ENCODE measurements at places on chromosomes 4 and X.

- no peak for DNase-seq
These were observed 277.6 kb upstream of the NWD2 start for GRCh38 chr4:36966756-36967460.

DNA sequence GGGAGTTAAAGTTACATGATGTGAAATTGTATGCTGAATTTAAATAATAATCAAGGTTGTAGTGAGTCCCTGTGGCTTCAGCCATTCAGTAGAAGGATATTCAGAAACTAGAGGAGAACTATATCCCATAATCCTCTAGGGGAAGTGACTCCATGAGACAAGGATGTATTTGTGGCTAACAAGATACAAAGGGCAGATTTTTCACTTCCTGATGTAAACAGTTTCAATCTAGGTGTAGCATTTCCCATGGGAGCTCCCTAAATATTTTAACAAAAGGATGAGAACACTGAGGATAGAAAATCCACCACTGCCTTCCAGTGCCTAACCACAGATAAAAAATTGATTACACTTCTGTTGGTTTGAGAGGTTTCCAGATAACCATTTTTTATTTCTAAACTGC is 435.4 kb upstream of the TENM3 start:
- no peak for DNase-seq

DNA sequence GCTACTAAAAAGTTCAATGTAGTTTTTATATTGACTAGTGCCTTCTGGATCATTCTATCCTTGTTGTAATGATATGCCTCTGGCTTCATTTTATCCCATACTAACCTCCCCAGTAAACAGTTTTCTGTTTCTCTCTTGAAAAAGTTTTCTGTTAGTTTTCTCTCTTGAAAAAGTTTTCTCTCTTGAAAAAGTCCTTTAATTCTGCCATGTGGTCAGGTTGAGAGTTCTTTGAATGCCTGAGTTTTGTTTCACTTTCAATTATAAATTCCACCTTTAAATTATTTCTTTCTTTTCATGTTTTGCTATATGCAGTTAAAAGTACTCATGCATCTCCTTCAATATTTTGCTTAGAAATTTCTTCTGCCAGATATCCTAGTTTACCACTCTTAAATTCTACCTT is 1139.6 kb downstream of the STPG2 start:
- no peak for DNase-seq

DNA sequence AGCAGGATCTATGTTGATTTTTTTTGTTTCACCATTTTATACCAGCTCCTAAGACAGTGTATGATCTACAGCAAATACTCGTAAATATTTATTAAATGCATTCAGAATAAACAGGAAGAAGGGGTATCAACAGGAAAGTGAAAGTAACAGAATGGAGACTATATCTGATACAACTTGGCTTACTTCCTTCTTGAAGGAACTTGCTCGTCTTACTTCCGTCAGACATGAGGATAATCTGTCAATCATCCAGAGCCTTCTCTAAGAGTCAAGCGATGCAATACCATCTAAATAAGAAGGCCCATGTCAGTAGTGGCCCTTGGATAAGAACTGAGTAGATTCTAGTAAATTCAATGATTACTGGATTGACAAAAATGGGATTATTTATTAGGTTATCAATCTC is 84.2 kb downstream of the CAMK2D start:
- DNase-seq, result no peak

DNA sequence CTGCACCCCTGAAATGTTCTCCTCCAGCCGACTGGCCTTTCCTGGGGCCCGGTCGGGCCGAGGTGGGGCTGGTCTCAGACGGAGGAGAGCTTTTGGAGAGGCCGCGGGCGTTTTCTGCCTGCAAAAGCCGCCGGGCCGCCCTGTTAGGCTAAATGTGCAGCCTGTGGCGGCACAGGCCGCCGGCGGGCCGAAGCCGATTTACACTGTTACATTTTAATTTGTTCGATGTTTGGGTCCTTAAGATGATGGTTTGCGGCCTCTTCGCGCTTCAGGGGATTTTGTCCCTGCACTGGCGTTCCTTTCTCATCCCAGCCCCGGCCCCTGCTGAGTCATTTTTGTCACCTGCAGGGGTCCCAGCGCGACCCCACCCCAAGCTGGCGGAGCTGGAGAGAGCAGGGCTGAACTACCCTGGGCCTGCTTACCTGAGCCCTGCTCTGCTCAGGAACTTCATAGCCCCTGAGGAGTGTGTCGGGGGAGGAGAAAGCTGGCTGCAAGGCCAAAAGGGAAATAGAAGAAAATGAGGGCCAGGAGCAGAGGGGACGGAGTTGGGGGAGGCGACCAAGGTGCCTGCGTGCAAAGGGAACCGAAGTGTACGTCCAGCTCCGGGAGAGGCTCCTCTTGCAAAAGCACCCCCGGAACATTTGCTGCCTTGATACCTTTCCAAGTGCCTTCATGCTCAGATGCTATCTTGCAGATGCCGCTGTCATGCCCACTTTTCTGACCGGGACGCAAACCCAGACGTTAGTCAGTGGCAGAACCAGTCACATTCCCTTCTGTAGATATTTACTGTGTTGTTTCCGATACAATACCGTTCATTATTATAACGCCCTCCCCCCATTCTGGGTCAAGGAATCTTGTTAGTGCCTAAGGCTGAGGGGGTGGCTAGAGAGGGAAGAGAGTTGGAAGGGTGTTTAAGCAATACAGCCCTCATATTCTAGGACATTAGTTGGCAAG is 977 bp upstream of the RBBP7 start:
- no peak for DNase-seq

DNA sequence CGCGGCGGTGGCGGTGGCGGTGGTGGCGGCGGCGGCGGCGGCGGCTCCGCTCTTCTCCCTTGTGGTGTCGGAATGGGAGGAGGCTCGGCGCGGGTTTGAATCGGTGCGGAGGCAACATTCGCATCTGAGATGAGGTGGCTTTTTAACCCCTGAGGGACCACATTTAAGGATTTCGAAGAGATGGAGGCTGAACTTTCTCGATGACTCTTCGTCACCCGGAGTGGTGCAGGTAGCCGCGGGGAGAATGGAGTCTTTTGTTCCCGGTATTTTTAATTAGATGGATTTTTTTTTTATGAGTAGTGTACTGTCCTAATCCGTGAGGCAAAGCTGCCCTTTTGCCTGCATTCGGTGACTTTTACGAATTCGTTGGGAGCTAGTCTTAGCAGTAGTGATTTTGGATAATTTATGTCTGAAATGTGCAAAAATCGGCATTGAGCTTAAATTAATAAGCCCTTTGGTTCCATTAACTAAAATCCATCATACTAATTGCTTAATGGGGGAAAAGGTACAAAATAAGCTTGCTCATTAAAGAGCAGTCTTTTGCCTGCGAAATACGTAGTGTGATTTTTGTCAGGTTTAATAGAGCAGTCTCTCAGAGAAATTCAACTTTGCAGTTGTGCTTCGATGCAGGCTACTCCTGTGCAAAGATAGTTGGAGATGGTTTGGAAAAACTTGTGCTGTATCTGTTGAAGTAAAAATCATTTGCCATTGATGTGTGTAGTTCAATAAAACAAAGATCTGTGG is 206.2 kb downstream of the TENM3 start:
- DNase-seq, result no peak

DNA sequence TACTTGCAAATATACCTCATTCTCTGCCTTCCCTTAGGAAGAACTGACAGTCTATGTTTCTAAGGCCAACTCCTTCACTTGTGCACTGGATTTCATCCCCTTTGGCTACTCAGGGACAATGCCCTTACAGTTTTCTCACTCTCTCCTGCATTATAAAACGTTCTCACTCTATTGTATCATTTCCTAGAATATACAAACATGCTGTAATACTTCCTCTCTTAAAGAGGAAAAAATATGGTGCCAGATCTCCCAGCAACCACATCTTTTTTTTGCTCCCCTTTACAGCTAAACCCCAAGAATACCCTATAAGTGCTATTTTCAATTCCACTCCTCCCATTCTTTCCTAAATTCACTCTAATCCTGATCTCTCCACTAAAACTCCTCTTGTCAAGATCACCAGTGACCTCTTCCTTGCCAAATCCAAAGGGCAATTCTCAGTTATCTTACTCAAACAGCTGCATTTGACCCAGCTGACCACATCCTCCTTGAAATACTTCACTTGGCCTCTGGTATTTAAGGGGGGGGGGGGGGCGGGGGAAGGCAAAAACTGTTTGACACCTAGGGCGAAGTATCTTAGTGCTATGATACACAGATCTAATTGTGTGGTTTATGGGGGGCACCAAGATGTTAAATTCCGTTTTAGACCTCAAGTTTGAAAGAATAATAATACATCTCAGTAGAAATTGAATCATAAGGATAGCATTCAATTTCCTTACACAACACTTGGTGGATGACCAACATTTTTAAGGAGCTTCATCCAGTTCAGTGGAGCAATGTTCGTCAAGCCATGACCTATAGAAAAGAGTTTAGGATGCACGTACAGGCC is 1.6 kb downstream of the RCHY1 start:
- no peak for DNase-seq

GRCh38 chr4:48120132-48120531 is 13.9 kb downstream of the TXK start:
- no peak for DNase-seq

- no peak for DNase-seq
These were observed 232.7 kb downstream of the FSTL5 start for GRCh38 chr4:161931089-161931488.
